ENCODE measurements at places on chromosomes 3 and 15.

DNA sequence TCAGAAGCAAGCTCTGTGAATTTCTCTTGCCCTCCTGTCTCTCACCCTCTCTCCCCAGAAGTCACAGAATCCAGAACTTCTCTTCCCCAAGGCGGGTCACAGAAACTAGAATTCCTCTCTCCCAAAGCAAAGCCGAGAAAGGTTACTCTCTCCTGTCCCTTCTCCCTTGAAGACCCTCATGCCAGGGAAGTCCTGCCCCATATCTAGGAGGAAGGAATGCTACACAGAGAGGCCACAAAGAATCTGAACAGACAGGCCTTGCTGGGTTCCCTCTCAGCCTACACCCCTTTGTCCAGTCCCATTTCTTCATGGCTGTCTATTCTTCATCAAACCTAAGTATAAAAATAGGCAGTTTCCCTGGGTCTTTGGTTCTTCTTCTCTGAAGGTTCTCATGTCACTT, 29.8 kb downstream of the ANP32A start:
- no peak for DNase-seq

DNA sequence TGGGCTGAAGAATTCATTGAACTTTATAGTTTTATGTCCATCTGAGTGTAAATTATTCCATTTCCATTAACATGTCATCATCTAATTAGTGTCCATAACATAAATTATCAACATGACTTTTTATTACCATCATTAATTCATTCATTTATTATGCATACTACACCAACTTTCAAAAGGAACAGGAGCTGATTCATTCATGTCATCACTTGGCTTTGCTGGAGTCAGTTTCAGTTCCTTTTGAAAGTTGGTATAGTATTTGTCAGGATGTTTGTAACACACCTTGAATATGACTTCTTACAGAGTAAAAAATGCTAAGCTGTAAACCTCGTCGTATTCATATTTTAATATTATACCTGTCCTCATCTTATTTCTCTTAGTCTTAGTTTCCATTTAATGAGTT, 298.0 kb upstream of the RBMS3 start:
- DNase-seq, result no peak

- no peak for DNase-seq
These were observed 15.3 kb downstream of the DPH6 start for GRCh38 chr15:35530698-35531097.

GRCh38 chr15:91950631-91951329, 97.3 kb downstream of the SLCO3A1 start:
- peak; percentile 64 for DNase-seq

DNA sequence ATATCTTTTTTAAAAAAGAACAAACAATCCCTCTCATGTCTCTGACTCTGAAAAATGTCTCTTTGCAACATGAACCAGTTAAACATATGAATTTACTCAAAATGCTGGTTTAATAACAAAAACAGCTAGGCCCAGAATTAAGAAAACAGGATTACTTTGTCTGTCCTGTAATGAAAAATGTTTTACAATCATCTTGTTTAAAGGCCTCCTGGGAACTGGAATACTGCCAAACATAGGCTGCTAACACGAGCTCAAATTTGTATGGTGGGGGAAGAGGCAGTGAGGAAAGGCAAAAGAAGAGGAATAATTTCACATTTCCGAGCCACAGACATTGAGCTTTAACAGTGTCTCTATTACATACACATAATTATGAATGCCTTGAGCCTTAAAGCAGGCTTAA, 61.7 kb upstream of the PPIB start:
- peak; percentile 98 for DNase-seq
